ENCODE measurements at places on chromosomes 1 and 21. TPM values are rescaled to one million over a fixed set of nuclear protein-coding genes. Genes with fewer than 3 reads are reported as not detected.

Gene FASLG
- 3.6 TPM for total RNA-seq

Gene LEPR
- 2.7 TPM for total RNA-seq

Gene DNM3
- total RNA-seq = 1.4 TPM

Gene TMEM81
- total RNA-seq = 2.8 TPM

Gene GUCA2A
- total RNA-seq = not detected

Gene MTMR11
- total RNA-seq = 1.3 TPM

Gene DIRAS3
- not detected for total RNA-seq

Gene SLC22A15
- 0.23 TPM for total RNA-seq

Gene FAM110D
- total RNA-seq = not detected

Gene RNF223
- not detected for total RNA-seq

Gene CLSTN1
- total RNA-seq = 34.9 TPM

Gene CYYR1
- not detected for total RNA-seq

Gene CLDN14
- total RNA-seq = not detected

Gene TSSK3
- total RNA-seq = 0.76 TPM

Gene PGBD5
- not detected for total RNA-seq

Gene OLIG1
- total RNA-seq = not detected

Gene CYP4A11
- not detected for total RNA-seq

Gene NR1I3
- total RNA-seq = not detected

Gene GBP6
- total RNA-seq = 0.46 TPM

Gene OR2T29
- not detected for total RNA-seq

Gene UMODL1
- total RNA-seq = not detected

Gene ZSWIM5
- total RNA-seq = 0.69 TPM

Gene OLFML3
- not detected for total RNA-seq

Gene LCE1D
- not detected for total RNA-seq

Gene ZNF593OS
- total RNA-seq = not detected

Gene STRIP1
- 21.5 TPM for total RNA-seq

Gene ARHGEF19
- total RNA-seq = 4.9 TPM

Gene LCE1B
- total RNA-seq = not detected

Gene SPRR2A
- not detected for total RNA-seq

Gene DYNLT5
- total RNA-seq = not detected

Gene SLC45A1
- total RNA-seq = 0.48 TPM

Gene FAM163A
- total RNA-seq = not detected

Gene DDAH1
- 0.11 TPM for total RNA-seq

Data from activated CD4-positive, alpha-beta T cell treated with anti-CD3 and anti-CD28 coated beads for 36 hours (primary cell).